ENCODE measurements at places on chromosomes 2 and 18.

- DNase-seq, result no peak
Measured at GRCh38 chr2:51219468-51219867, 187.5 kb upstream of the NRXN1 start.

- DNase-seq, result no peak
Measured at GRCh38 chr2:236369661-236370062, 105.5 kb upstream of the ASB18 start.

- DNase-seq, result peak; percentile 30
Measured at GRCh38 chr2:218323526-218324472, 31.5 kb upstream of the TMBIM1 start.

DNA sequence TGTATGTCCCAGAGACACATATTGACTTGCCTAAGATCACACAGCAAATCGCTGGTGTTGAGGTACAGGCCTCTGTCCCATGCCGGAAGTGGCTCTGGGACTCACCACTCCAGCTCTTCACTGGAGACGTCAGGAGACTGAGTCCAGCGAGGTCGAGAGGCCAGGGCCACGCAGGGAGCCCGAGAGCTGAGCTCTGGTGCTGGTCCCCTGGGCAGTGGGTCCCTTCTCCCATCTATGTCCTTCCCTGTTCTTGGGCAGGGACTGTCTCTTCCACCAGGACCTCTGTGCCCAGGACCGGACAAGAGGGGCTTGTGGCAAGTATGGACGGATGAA is 62.4 kb upstream of the TWIST2 start:
- DNase-seq, result no peak

GRCh38 chr2:157085522-157085921 is 172.0 kb upstream of the GALNT5 start:
- DNase-seq, result no peak

DNA sequence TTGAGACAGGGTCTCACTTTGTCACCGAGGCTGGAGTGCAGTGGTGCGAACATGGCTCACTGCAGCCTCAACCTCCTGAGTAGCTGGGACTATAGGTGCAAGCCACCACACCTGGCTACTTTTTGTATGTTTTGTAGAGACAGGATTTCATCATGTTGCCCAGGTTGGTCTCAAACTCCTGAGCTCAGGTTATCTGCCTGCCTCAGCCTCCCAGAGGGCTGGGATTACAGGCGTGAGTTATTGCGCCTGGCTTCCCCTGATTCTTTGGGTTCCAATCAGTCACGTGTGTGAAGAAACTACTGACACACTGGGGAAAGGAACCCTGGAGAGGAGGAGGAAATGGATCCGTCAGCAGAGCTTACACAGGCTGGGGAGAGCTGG is 22.3 kb upstream of the RAB10 start:
- no peak for DNase-seq

DNA sequence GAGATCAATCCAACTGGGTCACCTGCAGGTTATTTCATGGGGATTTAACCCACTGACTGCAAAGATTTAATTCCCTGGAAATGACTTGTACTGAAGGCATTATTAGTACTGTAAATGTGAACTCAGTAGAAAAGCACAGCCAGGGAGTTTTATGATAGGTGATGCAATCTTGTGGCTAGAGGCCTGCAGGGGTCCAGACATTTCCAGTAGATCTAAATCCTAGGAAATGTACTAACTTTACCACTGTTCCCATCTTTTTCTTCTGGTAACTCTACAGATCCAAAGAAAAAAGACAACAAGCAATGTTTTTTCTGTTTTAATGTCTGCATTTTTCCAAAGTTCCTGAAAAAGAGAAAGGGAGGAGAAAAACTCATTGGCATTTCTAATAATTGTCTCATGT is 500.1 kb downstream of the ARHGAP15 start:
- DNase-seq, result no peak

GRCh38 chr2:117726747-117727146 is 87.7 kb upstream of the DDX18 start:
- no peak for DNase-seq

DNA sequence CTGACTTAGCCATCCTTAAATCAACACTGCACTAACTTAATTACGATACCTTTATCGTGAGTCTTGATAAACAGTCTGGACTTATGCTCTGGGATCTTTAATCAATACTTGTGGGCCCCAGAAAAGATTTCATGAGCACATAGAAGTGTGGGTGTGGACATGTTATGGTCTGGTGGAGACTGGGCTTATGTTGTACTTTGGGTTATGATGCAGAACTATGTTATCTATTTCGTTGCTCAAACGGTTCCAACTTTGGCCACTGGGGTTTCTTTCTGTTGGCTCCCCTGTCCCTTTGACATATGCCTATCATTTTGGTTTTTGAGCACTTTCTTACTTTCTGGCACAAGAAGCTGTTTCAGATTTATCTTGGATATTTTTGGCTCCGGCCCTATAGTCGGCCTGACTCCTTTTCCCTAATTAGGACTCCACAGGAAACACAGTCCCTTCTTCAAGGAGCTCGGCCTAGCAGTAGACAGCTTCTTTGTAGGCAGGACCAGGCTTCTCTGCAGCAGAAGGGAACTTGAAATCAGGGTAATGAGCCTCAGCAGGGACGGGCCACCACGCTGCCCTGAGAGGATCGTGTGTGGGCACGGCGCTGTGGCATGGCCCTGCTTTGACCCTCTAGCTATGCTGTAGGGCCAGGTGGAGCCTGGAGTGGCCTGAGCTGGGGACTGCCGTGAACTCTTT is 54.6 kb upstream of the TXNDC2 start:
- DNase-seq, result no peak

GRCh38 chr2:219782737-219783348 is 155.4 kb downstream of the SLC4A3 start:
- no peak for DNase-seq

GRCh38 chr2:24889221-24889620 is 30.8 kb downstream of the ADCY3 start:
- DNase-seq, result no peak

- no peak for DNase-seq
Measured at GRCh38 chr2:130819608-130820278, 17.0 kb upstream of the ARHGEF4 start.

DNA sequence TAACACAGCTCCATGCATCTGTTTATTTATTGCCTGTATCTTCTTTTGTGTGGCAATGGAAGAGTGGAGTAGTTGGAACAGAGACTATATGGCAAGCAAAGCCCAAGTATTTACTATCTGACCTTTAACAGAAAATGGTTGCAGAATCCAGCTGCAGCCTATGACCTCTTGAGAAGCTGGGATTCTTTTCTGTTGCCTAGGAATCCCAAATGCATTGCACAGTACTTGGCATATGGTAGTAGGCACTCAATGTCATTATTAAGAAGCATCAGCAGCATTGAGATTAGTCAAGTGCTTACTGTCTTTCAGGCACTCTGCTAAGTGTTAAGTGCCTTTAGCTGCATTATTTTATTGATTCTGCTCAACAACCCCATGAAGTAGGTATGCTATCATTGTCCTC is 331.6 kb downstream of the CCDC85A start:
- DNase-seq, result no peak

- no peak for DNase-seq
Measured at GRCh38 chr2:185667452-185667851, 71.2 kb upstream of the FSIP2 start.

- no peak for DNase-seq
Measured at GRCh38 chr2:208671284-208671683, 264.7 kb downstream of the PTH2R start.

DNA sequence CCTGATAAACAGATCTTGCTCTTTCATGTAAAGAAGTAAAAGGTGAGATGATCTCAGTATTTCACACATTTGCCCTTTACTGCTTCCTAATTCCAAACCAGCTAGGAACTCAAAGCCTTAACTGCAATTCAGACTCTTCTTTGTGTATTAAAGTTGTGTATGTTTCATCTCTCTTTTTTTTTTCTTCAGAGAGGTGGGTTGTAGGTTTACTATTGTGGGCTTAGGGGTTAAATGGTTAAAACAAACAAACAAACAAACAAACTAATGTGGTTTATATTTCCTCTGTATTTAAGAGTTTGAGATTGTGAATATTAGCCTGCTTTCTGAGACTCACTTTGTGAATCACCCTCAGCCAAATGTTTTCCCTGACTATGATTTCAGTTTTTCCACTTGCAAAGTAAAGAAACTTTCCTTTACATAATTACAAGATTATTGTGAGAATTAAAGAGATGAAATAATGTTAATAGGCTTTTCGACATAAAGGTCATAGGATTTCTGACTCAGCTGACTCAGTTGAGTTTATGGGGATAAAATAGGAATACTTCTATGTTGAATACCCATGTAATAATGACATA is 2.8 kb downstream of the GULP1 start:
- no peak for DNase-seq

GRCh38 chr2:196967116-196967515 is 40.6 kb upstream of the PGAP1 start:
- no peak for DNase-seq

DNA sequence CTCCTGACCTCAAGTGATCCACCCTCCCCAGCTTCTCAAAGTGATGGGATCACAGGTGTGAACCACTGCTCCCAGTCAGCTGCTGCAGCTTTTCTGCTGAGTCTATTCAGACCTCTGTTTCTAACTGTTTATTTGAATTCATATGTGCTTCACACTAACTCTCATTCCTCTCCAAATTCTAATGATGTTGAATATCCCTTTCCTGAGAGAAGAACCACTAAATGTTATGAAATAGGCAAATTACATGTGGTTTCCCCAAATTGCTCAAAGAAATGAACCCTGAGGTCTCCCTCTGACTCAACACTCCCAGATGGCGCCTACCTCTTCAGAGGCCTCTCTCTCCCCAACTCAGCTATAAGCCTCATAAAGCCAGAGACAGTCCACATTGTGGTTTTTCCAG is 98.6 kb downstream of the IRS1 start:
- DNase-seq, result no peak

- DNase-seq, result no peak
Measured at GRCh38 chr18:35835833-35836232, 136.6 kb upstream of the RMP24 start.

GRCh38 chr2:100615886-100616285 is 53.1 kb downstream of the PDCL3 start:
- no peak for DNase-seq

GRCh38 chr2:156918410-156918809 is 339.1 kb upstream of the GALNT5 start:
- no peak for DNase-seq

DNA sequence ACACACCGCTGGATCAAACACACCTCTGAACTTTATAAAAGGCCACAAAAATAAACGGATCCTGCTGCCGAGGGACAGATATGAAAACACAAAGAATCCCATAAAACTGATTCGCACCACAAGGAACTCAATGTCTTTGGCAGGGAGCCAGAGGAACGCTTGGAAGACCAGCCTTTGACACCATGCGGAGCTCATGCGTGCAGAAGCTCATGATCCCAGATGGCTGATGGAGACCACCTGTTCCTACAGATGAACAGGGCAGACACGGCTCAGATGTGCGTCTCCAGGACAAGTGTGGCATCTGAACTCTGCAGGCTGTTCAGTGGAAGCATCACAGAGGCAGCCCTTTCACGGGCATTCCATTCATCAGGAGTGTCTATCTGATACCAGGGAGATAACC is 24.9 kb downstream of the COPS9 start:
- DNase-seq, result no peak

DNA sequence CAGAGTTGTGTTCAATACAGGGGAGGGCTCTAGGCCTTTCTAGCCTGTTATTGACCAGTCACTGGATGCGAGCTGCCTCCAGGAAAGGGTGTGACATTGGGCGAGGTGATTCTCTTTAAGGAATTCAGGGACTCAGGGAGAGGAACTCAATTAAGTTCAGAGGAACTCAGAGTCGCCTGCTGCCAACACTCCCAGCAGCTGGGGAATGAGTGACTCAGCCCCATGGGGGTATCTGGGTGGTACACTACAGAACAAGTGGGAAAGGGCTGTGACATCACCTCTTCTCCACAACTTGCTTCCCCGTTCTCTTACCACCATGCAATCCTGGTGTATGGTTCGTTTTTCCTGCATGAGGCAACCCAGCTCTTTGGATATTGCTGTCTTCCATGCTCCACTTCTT is 50.4 kb upstream of the CYRIA start:
- no peak for DNase-seq

GRCh38 chr2:119475225-119475856 is 43.7 kb downstream of the TMEM37 start:
- DNase-seq, result no peak

- DNase-seq, result peak; percentile 9
Measured at GRCh38 chr2:46650556-46651001, 171.2 kb downstream of the TMEM247 start.

- no peak for DNase-seq
Measured at GRCh38 chr2:194203898-194204297, 1453.1 kb upstream of the SLC39A10 start.

DNA sequence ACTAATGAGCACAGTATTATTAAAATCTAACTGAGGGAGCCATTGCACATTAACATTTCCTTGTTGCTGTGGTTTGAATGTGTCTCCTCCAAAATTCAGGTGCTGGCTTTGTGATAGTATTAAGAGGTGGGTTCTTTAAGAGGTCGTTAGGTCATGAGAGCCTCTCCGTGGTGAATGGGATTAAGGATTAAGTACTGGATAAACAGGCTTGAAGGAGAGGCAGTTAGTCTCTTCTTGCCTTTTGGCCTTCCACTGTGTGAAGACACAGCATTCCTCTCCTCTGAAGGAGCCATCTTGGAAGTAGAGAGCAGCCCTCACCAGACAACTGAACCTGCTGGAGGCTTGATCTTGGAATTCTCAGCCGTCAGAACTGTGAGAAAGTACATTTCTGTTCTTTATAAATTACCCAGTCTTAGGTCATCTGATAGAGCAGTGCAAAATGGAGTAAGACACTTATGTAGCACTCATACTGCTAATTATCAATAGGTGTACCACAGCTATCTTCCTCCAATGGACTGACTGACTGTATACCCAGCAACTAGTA is 182.7 kb downstream of the MYO3B start:
- no peak for DNase-seq

DNA sequence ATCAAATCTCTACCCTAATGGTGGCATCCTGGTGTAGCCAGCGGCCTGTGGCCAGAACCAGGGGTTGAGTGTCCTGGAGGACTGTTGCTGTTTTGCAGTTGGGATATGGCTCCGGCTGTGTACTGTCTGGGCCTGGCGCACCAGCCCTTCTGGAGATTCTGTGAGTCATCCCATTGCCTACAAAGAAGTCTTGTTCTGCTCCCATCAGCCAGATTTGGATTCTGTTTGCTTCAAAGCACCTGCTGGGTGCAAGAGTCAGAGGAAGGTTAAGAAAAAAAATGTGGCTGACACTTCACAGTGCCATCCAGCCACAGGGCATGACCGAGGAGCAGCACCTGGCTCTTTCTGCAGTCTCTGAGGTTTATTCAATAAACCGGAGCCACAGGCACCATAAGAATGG is 41.0 kb upstream of the ASAP2 start:
- no peak for DNase-seq

DNA sequence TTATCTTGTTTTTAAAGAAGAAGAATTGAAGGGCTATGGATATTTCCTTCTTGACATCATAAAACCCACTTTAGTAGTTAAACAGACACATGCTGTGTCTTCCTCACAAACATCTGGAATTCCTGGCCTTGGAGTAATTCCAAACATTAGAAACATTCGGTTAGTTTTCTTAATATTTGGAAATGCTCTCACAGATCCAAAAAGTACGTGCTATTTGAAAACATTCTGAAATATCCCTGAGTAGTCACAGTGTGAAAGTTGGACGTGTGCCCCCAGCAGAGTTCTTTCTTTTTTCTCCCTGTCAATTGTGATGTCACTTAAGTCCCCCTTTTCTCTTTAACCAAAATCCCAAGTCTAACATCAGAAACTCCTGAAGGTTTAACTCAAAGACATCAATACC is 91.3 kb downstream of the ANTXR1 start:
- no peak for DNase-seq

GRCh38 chr2:229640636-229641035 is 73.7 kb downstream of the DNER start:
- no peak for DNase-seq

Data from bone marrow (tissue), 2 donors.